ENCODE measurements at places on chromosomes 5 and 9.
A peak's percentile ranks its signal among the peaks of the same experiment; 100 is the strongest.

GRCh38 chr5:111310711-111311620 is 86.8 kb downstream of the CAMK4 start:
- DNase-seq: no peak

GRCh38 chr9:127264462-127265219 is at the start of gene GARNL3:
Gene GARNL3, plus strand, starts transcription at chr9:127264774. Its CDS starts 104 bp downstream, at chr9:127264878.
- no peak for DNase-seq

- no peak for DNase-seq
Measured at GRCh38 chr9:77807281-77807683, 159.2 kb upstream of the GNA14 start.

DNA sequence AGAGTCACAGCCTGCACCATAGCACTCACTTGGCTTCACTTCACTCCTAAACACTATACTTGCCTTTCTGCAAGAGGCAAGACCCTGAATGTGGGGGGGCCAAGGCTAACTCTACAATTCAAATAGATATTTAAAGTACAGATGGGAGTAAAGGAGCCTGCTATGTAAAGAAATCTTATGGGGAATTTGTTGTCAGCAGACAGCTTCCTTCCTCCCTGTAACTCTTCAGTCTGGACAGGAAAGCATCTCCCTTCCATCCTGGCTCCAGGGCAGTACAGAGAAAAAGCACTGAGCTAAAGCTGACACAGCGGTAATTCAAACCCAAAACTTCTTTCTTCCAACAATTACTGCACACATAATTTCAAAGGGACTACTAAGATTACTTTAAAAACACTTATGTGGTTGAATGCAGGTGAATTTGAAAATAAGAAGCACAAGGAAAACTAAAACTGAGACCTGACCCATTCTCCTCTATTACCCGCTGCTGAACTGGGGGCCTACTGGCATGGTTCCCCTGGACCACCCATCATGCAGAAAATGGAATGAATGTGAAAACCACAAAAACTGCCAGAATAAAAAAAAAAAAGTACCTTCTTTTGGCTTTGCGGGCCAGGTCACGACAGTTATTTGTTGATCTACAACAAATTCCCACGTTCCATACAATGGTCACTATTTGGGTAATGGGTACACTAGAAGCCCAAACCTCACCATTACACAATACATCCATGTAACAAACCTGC is 13.4 kb downstream of the VDAC1 start:
- no peak for DNase-seq

- no peak for DNase-seq
Measured at GRCh38 chr5:118095115-118095514, 893.2 kb downstream of the DTWD2 start.

- peak; percentile 7 for DNase-seq
Measured at GRCh38 chr5:123929055-123929474, 417.1 kb downstream of the CSNK1G3 start.

GRCh38 chr5:67773411-67774266 is 441.9 kb upstream of the PIK3R1 start:
- DNase-seq: no peak

DNA sequence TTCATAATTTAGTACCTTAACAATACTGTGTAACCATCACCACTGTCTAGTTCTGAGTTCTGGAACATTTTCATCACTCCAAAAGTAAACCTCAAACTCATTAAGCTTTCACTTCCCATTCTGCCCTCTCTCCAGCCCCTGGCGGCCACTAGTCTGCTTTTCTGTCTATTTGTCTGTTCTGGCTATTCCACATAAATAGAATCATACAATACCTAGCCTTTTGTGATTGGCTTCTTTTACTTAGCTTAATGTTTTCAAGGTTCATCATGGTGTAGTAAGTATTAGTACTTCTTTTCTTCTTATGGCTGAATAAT is 138.7 kb downstream of the RAPGEF6 start:
- DNase-seq: no peak

- peak; percentile 14 for DNase-seq
Measured at GRCh38 chr5:33300209-33300742, 140.5 kb upstream of the TARS1 start.

- DNase-seq: no peak
Measured at GRCh38 chr5:149745943-149746324, 15.8 kb downstream of the PPARGC1B start.

DNA sequence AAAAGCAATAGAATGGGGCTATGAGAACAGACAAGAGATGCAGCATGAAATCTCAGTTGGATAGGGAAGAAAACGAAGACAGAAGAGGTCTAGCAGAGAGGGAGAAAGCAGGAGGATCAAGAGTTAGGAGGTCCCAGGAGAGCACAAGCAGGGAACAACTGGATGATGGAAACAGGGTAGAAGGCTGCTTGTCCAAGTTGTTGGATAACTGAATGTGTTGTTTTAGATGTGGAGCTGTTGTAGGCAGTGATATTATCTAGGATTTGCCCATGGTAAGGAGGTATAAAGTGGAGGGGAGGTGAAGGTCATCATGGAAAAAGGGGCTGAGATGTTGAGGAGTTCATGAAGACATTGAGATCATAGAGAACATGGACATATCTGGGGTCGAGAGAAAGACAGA is 12.4 kb upstream of the RHOBTB3 start:
- no peak for DNase-seq

GRCh38 chr9:92718086-92719001 is 46.3 kb downstream of the BICD2 start:
- DNase-seq: no peak

- no peak for DNase-seq
Measured at GRCh38 chr9:128091144-128091543, 23.1 kb downstream of the SLC25A25 start.

GRCh38 chr9:97562542-97562941 is 61.1 kb downstream of the TMOD1 start:
- DNase-seq: no peak

GRCh38 chr9:134661299-134661698 is 19.7 kb downstream of the COL5A1 start:
- DNase-seq: no peak

DNA sequence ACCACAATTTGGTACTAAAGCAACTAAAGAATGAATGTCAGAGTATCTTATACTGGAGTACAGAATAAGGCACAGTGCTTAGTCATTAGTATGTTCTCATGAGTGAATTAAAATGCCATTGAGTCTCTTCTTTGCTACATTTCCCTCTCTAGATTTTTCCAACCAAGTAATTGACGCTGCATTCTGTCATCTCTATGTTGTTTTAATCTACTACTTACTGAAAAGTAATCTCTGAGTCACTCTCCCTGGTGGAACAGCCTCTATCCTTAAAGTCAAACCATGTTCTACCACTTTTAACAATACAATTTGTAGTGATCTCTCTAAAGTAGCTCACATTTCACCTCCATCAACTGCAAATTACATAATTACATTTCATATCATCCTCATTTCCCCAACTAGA is 495.1 kb downstream of the CDH18 start:
- DNase-seq: no peak

- DNase-seq: no peak
Measured at GRCh38 chr5:30438785-30439184, 754.7 kb upstream of the CDH6 start.

GRCh38 chr9:113613815-113614413 is 150.4 kb downstream of the RGS3 start:
- no peak for DNase-seq

- DNase-seq: no peak
Measured at GRCh38 chr5:180507661-180508060, 13.5 kb downstream of the CNOT6 start.

GRCh38 chr5:177293819-177294581 is 9.5 kb downstream of the RAB24 start:
- DNase-seq: no peak

DNA sequence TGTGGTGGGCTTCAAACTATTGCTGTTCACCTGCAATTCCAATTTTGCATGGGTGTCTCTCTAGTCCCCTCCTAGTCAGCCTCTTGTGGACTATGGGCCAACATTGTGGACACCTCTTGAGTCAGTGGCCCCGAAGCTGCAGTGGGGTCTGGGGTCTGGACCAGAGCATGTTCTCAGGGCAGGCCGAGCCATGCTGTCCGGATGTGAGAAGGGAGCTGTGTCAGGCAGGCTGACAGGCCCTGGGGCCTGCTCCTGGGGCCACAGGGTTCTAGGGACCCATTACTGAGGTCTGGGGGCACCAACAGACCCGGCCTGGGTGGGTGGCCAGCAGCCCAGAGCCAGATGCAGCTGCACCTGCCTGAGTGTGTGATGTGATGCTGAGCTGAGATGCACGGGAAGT is 16.5 kb upstream of the IRX4 start:
- no peak for DNase-seq

DNA sequence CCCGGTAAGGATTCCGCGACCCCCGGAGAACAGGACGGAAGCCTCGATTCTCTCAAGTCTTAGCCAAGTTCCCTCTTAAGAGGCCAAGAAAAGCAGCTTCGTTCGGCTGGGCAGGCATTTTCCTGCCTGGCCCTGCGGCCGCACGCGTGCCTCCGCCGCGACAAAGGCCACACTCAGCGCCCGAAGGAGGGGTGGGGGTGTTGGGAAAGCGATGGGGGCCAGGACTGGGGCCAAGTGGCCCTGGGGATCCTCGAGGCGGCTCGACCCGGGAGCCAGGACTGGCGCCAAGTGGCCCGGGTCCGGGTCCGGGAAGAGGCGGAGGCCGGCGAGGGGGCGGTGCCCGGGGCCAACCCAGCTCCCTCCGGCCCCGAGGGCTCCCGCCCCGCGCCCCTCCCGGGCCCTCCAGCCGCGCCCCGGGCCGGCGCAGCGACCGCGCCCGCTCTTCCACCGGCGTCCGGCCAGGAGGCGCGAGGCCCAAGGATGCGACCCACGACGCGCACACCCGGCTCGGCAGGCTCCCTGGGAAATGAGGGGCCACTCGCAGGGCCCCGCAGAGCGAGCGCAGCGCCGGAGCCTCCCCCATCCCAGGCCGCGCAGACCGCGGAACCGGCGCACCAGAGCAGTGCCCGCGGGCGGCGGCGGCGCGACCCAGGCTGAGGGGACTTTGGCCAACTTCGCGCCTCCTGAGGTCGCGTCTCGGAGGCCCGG is 756 bp downstream of the VAV2 start:
- no peak for DNase-seq

DNA sequence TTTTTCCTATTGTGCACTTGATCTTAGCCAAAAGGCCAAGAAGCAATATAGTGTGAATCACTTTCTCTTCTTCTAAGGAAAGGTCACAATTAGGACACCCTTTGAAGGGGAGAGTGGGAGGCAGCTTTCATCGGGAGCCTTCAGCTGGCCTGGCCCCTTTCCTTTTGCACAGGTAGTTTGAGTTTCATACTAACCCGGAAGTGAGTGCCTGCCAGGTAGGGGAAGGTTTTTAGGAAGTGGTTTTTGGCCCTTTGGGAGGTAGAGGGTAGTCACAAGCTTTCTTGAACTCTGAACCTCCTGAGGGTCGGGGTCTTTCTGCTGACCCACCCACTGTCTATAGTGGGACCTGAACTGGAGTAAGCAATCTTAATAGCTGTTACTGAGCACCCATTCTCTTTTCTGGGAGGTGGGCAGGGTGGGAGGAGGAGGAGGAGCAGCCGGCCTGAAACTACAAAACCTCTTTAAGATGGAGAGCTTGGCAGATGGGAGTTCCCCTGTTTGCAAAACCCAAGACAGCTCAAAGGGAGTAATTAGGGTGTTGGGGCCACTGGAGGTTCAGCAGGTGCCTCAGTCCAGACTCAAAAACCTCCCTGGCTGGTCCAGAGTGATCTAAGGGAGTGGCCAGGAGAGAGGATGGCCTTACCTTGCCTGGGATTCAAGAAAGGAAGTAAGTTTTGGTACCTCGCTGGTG is 6.0 kb downstream of the LARP1 start:
- peak; percentile 17 for DNase-seq

DNA sequence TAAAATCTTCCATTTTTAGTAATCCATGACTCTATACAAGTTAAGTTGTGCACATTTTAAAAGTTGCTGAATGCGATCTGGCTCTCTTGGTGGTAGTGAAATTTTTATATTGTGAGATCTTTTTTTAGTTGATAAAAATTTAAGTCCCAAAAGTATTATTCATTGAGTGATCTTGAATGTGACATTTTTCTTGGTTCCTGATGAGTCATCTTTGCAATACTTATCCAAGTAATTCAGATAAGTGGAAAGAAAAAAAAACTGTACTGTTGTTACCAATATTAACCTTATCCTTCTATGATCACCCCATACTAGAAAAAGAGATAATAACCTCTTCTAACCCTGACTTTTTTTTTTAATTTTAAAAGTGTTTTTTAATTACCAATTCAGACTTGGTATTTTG is 601.3 kb downstream of the PSAT1 start:
- DNase-seq: no peak

DNA sequence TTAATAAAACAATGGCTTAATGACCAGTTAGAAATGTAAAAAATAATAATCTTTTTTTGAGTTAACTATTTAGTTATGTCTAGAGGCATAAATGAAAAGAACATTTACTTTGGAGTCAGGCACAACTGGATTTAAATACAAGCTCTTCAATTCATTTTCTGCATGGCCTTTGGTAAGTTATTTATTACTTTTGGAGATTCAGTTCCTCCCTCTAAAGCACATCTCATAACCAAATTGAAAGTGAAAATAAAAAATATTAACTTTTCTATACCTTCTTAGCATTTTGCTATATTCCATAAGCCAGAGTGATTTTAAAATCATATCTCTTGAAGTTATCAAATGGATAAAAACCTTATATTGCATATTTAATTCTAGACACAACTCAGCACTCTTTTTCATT is 434.9 kb upstream of the SMARCA2 start:
- no peak for DNase-seq

- no peak for DNase-seq
Measured at GRCh38 chr9:36839131-36839885, 194.8 kb downstream of the PAX5 start.

DNA sequence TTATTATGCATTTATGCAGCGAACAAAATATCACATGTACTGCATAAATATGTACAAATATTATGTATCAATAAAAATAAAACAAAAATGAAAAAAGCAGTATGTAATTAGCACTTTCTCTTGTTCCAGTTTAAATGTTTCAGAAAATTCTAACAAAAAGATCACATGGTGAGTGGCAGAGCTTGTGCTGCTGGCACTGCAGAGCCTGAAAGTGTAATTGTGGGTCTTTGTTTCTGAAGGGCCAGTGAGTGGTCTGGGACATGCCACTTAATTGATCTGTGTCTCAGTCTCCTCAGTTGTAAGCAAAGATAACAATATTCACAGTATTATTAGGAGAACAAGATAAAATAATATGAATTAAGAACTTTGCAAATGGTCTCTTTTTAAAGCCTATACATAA is 39.5 kb upstream of the RAI14 start:
- DNase-seq: no peak

- no peak for DNase-seq
Measured at GRCh38 chr9:33443464-33444154, 3.8 kb downstream of the AQP3 start.

DNA sequence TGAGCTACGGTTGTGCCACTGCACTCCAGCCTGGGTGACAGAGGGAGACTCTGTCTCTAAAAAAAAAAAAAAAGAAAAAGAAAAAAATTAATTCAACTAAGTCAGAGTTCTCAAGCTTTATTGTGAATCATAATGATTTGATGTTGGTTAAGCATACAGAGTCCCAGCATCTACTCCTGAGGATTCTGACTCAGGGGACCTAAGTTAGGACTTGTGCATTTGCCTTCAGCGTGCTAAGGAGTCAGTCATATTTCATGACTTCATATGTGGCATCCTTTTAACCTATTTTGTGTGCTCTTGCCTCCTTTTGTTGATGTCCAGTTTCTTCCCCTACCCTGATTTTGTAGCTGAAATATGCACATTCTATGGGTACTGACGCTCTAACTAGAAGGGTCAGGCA is 2.9 kb downstream of the MYOZ3 start:
- DNase-seq: no peak

- DNase-seq: no peak
Measured at GRCh38 chr9:117035546-117035945, 348.4 kb downstream of the TRIM32 start.

GRCh38 chr9:86459599-86460155 is 105.5 kb upstream of the TUT7 start:
- no peak for DNase-seq

Measured in activated CD4-positive, alpha-beta T cell treated with anti-CD3 and anti-CD28 coated beads, Interleukin-2, Interleukin-6, amounts not matched to agents 100 ng/mL and 50 ng/mL, durations not matched to agents 16 hours and 8 hours (primary cell).